NCI-H2081 (cell line): ENCODE measurements at places on chromosomes 4 and X.

GRCh38 chr4:13396161-13396560, 88.0 kb downstream of the RAB28 start:
- DNase-seq: no peak

DNA sequence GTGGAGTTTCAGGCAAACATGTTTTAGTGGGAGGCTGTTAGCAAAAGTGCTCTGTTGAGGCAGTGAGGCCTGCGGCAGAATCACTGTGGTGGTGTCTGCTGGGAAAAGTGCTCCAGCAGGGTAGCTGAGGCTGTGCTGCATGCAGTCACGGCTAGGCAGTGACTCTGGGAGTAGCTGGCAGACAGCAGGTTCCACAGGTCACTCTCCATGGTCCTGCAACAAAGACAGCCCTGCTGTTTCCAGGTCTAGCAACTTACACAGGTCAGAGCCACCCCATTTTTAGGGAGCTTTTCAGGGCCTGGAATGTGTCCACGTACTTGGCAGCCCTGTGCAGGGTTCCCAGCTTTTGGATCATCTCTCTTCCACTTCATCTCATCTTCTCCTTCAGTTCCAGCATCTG, 184.3 kb downstream of the NAA11 start:
- no peak for DNase-seq

DNA sequence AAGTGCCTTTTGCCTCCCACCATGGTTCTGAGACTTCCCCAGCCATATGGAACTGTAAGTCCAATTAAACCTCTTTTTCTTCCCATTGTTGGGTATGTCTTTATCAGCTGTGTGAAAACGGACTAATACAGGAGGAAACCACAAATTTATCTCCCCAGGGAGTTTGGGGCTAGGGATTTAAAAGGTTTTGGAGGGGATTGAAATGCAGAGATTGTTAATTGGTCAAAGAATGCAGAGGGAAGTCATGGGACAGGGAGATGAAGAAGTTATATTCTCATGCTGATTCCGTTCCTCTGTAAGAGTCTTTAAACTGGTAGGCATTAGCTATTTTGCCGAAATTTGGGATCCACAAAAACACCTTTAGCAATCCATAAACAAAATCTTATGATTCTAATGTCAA, 57.9 kb downstream of the TKTL2 start:
- no peak for DNase-seq

DNA sequence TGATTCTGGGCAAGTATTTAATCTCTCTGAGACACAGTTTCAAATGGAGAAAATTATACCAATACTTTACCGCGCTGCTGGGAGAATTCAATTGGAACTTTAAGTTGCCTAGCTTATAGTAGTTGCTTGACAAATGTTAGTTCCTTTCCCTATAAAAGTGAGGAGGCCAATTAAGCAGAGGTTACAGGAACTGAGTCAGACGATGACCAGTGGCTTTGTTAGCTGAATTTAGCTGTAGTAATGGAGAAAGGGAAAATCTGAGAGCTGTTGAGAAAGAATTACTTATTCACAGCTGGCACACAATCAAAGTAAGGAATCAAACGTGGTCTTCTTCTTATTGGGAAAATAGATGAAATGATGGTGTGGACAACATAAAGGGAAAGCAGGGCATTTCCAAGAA, 29.6 kb downstream of the SMARCA1 start:
- DNase-seq: no peak

DNA sequence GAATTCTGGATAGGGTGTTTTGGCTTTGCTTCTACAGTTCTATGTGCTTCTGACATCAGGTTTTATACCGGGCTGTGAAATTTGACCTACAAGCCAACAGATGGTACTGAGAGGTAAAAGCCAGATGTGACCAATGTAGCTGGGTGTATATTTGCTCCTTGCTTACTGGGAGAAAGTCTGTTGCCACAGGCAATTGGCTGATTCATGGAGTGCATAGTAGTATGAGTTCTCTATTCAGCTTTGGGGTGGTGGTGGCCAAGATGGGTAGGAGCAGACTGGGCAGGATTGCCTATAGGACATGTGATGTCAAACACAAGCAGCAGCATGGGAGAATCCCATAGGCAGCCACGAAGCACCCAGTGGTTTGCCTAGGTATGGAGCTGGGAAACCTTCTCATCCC, 1827.0 kb downstream of the C4orf33 start:
- no peak for DNase-seq

GRCh38 chr4:169025184-169025583, 15.1 kb upstream of the CBR4 start:
- DNase-seq: no peak

DNA sequence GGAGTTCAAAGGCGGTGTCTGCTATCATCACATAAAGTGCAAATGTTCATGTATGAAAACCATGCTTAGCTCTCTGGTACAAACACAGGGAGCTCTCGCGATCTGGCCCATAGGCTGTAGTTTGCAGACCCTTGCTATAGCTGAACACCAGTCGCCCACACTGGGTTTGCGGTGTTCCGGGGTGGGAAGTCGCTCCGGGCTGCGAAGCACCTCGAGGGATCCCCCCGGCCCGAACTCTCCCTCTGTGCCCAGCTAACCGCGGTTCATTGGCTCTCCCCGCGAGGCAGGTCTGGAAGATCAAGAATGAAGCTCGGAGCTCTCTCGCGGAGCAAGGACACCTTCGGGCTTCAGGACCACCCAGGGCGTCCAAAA, 341 bp upstream of the PRPS2 start:
- DNase-seq: no peak
